Fibroblast of lung (primary cell): ENCODE measurements at places on chromosomes 5 and 9.
A peak's percentile ranks its signal among the peaks of the same experiment; 100 is the strongest.

DNA sequence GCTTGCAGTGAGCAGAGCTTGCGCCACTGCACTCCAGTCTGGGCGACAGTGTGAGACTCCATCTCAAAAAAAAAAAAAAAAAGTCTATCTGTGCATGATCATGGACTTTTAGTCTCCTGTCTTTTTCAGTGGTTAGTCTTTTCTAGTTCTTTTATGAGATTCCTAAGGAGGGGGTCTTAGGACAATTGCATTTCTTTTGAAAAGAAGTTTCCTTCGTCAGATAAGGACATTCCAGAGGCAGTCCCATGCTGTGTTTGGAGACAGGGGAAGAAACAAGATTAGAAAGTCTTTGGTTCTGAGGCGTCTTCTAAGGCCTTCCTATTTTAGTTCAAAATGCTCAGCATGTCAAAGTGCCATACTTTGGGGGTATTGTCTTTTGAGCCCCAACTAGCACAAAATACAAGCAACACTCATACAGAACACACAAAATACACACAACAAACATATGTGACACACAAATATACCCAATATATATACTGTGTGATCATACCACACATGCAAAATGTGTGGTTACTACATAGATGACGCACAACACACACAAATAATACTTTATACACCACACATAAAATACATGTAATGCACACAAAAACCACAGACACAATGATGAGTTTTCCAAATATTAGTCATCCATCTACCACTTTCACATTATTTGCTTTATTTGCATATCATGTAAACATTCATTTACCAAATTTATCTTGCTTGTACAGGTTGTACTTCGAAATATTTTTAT, 394.5 kb downstream of the SPATA31D1 start:
- DNase-seq: no peak

GRCh38 chr5:129382921-129383672, 77.0 kb upstream of the ADAMTS19 start:
- DNase-seq: peak; percentile 3

- DNase-seq: no peak
These were observed 17.0 kb upstream of the MXD3 start for GRCh38 chr5:177328545-177329231.

- DNase-seq: peak; percentile 48
These were observed 2.4 kb downstream of the ELL2 start for GRCh38 chr5:95959051-95959887.

GRCh38 chr5:175471196-175471595, 7.2 kb upstream of the SFXN1 start:
- no peak for DNase-seq

- DNase-seq: no peak
These were observed 194.5 kb downstream of the TRIO start for GRCh38 chr5:14337593-14337992.

DNA sequence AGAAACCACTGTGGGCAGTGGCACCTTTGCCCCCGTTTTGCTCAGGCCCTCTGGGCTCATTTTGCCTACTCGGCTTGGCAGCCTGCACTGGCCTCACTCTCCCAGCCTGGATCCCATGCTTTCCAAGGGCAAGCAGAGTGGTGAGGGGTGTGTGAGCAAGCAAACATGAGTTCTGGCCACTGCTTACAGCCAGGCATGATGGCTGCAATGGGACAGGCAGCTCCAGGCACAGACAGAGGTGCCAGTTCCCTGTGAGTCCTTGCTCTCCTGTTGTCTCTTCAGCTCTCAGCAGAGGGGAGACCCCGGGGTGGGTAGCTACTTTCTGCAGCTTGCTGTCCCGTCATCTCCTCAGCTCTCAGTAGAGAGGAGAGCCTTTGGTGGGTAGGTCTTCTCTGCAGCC, 35.2 kb upstream of the TYRP1 start:
- no peak for DNase-seq

DNA sequence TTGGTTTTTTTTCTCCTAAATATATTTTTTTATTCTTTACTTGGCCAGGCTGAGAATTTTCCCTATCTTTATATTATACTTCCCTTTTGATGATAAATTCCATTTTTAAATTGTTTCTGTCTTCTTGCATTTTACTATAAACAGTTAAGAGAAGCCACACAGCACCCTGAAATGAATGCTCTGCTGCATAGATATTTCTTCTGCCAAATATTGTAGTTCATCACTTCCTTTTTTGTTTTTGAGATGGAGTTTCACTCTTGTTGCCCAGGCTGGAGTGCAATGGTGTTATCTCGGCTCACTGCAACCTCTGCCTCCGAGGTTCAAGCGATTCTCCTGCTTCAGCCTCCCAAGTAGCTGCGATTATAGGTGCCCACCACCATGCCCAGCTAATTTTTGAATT, 8.5 kb upstream of the INIP start:
- no peak for DNase-seq

DNA sequence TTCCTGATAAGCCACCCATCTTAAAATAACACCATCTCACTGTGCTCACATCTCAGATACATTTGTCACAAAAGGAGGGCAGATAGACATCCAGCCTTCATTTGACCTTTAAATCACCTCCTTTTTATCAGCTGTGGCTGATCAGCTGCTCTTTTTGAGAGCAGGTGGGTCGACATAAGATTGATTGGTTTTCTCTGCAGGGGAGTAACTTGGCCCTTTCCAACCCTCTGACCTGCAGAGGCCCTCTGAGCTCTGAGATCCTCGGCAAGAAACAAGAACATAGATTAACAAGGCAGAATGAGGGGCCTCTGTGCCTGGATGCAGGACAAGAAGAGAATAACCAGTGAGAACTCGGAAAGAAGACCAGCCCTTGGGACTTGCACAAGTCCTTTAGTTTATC, 33.5 kb upstream of the GLRA1 start:
- no peak for DNase-seq

GRCh38 chr5:107652839-107653607, 17.7 kb downstream of the EFNA5 start:
- DNase-seq: no peak

DNA sequence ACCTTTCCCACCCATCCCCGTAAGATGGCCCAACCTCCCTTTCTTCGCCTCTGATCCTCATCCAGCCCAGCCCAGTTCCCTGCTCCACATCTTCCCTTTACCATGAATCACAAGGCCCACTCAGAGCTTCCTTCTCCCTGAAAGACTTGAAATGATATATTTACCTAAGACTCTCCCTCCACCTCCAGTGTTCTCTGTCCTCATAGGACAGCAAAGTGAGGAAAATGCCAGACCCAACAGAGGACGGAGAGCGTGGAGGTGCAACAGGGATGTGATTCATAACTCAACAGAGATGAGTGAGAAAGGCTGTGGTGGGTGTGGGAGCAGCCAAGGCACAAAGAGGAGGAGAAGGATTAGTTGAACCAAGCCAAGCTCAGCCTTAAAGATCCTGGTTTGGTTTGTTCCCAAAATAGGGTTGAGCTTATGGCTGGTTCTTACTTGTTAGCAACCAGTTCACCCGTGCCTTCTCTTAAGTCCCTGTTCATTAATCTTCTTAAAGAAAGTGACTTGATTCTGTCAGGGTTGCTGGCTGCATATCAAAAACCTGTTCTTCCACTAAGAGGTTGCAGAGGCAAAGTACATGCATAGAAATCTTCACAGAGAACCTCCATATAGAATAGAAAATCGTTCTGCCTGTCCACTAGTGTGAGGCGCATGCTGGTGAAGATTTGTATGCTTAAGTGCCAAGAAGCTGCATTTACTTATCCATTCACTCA, 183.2 kb downstream of the ACTL7B start:
- no peak for DNase-seq

DNA sequence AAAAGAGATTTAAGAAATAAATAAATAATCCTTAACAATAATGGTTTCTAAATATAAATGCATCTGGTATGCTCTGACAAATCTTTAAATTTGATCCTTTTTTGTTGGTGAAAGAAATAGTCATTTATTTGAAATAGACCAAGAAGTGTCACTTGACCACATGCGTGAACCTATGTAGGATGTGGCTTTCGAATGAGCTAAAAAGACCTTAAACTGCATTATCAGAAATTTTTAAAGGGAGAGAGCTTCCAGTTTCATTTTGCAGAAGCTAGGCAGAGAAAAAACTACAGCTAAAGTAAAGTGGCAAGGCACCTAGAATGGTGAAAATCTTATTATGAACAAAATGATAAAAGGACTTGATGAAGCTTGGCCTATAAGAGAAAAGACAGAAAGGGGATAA, 309.2 kb upstream of the EFNA5 start:
- no peak for DNase-seq

DNA sequence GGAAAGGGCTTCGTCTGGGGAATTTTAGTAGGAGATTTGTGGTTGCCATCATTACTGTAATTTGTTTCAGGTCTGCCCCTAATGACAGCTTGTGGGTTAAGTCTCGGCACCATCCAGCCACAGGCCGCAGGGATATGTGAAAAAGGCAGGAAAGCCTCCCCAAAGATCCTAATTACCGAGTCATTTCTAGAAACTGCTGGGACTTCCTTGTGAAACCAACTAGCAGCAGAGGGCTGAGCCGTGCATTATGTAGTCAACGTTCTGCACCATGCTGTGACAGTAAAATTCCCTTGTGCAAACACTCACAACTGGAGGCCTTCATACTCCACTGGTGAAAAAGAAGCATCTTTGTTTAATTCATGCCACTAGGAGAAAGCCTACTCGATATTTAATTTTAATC, 230.3 kb downstream of the MPDZ start:
- no peak for DNase-seq

- no peak for DNase-seq
These were observed 391 bp downstream of the RALGDS start for GRCh38 chr9:133120501-133121197.

DNA sequence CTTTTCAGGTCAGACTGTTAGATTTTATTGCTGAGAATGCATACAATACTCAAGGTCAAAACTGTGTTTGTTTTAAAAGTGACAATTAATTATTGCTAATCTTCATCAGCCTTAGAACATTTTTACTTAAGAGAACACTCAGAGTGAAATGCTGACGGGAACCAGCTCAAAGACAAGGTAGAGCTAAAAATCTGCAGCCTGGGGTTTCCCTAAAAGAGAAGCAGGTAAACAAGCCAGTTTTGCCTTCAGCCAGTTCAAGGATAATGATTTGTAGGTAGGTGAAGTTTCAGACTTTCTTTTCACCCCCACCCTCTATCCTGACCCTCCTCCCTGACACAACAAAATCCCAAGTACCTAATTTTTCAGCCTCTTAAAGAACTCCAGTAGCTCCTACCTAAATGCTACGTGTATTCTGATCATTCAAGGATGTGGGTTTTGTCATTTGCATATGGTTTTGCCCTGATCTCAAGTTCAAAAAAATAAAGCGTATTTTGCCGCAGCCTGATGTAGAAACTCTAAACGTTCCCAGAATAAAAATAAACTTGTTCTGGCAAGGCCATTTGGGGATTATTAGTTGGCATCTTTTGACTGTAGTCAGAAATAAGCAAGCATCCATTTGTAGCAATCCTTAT, 407.2 kb downstream of the EFNA5 start:
- DNase-seq: no peak

DNA sequence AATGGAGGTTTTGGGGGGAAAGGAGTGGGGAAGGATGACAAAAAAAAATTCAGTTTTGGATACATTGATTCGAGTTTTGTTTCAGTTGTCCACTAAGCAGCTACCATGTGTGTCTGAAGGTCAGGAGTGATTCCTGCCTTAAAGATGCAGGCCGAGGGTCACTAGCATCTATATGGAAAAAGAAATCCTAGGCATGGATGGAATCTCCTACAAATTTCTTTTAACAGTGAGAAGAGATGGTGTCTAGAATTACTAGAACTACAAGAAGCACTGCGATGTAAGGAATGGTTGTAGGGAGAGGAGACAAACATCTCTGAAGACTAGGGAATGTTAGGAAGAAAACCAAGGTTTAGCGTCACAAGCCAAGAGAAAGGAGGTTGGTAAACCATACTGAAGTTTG, 19.6 kb upstream of the TRIO start:
- no peak for DNase-seq

DNA sequence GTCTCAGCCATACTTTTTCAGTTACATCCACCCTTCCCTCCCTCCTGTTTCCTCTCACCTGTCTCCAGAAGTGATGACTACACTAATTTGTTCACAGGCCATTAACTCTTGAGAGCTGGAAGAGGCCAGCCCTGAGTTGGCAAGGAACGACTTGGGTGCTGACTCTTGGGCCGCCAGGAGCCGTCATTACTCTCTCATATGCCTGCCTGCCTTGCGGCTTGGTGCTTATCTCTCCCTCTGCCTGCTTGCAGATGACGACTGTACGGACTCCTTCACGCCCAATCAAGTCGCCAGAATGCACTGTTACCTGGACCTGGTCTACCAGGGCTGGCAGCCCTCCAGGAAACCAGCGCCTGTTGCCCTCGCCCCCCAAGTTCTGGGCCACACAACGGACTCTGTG, 66.1 kb downstream of the PAPPA start:
- DNase-seq: peak; percentile 60

GRCh38 chr9:113967380-113967779, 91.3 kb downstream of the ZNF618 start:
- DNase-seq: no peak

- DNase-seq: peak; percentile 91
These were observed 50.1 kb upstream of the ANKRD33B start for GRCh38 chr5:10513501-10514442.

- DNase-seq: no peak
These were observed 137.5 kb downstream of the ARHGEF28 start for GRCh38 chr5:73763300-73764032.

DNA sequence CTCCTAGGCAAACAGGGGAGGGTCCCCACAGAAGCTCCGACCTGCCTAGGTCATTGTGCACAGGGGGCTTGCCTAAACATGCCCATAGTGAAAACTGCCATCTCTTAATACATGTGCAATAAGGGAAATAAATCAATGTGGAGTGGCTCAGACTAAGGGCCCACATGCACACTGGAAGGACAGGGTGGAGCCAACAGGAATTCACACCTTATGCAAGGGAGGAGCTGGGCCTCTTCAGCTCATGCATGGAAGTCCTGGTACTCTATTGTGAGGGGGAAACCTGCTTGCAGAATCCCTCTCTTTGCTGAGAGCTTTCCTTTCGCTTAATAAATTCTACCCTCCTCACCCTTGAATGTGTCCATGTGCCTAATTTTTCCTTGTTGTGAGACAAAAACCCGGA, 815.8 kb downstream of the EFNA5 start:
- DNase-seq: no peak

DNA sequence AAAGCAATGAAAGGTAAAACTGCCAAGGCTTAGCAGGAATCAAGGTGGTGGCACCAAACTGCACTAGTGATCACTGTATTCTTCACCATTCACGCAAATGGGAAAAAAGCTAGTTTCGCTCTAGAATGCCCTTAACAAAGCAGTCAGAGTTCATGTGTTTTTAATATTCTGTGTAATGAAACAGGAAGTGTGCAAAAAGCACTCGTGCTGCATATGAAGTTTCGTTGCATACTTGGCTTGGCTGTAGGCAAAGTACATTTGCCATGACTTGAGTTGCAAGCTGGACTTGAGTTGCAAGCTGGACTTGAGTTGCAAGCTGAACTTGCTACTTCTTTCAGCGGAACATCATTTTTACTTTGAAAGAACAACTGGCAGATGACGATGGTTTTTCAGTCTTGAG, 55.4 kb downstream of the FOXI1 start:
- DNase-seq: no peak

DNA sequence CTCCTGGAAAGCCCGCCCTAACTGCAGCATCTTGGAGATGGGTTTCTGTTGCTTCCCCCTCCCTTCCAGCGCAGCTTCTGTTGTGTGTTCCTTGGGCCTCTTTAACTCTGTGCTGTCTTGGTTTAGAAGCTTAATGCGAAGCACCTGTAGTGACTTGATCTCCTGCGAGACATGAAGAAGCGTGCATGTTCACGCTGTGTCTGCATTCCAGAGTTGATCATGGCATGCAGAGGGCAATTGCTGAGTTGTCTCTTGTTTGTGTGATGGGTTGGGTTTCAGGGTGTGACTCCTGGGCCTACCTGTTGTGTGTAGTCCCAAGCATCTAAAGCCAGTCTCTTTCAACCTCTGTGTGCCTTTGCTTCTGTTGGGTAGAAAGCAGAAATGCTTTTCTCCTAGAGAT, 155.6 kb downstream of the SMARCA2 start:
- DNase-seq: no peak
